ENCODE measurements at places on chromosomes 1 and 21.

DNA sequence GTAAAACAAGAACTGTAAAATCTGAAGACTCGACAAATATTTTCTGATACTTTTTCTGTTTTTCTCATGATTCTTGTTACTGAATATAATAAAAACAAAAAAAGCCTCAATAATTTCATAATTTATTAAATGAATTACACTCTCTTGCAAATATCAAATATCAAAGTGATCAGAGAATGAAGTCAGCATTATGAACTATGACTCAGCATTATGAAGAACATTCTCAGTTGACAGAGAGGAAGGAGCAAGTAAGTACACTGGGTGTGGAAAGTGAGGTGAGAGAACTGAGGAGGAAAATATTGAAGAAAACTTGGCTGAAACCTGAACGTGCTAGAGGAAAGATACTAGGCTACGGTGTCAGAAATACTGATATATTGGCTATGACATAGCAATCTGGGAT is 529.5 kb downstream of the KCNT2 start:
- DNase-seq, result no peak

DNA sequence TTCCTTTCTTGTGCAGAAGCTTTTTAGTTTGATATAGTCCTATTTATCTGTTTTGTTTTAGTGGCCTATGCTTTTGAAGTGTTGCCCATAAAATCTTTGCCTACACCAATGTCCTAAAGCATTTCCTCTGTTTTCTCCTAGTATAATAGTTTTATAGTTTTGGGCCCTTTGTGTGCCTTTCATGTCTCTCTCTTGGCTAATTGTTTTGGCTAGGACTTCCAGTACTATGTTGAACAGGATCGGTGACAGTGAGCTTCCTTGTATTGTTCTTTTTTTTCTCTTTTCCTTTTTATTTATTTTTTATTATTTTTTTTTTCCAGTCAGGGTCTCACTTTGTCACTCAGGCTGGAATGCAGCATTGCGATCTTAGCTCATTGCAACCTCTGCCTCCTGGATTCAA is 47.0 kb upstream of the WARS2 start:
- DNase-seq, result no peak

DNA sequence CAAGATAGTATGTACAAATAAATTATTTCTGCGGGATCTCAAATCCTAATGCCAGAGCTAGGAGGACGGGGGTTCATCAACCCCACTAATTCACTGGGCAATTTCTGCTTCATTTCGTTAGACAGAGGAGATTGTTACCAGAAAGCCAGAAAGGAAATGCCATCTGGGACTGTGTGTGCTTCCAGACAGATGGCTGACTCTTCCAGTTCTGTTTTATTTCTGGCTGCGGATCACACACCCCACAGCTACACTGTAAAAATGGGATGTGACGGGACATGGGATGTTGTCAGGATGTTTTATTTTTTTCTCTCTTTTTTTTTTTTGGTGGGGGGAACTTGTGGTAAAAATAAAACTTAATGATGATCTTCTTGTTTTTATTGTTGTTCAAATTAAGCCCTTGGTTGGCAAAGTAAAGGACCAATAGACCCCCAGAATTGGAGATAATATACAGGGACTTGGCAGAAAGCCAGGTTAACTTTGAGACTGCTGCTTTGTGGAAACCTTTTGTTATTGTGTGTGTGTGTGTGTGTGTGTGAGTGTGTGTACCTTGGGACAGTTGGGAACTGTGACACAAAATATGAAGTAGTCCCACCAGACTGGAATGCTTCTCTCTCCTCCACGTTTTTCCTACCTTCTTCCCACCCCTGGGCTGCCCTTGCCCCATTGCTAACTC is 114.5 kb downstream of the NUF2 start:
- DNase-seq, result no peak

- DNase-seq, result no peak
Observed at GRCh38 chr1:221910222-221910621, 168.3 kb upstream of the DUSP10 start.

DNA sequence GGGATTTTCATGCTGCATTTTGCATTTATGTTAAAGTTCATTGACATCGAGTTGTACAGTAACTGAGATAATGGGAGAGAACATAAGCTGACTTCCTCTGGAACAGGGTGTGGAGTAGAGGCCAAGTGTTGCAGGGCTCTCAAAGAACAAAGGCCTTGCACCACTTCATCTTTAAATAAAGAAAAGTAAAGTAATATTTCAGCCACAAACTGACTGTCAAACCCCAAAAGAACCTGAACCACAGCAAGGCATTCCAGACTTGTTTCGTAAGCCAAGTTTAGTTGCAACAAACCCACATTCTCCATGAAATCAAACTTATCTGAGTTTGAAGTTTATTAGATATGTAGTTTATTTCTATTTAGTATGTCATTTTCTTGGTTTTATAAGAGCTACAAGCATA is 19.1 kb upstream of the HMGCS2 start:
- no peak for DNase-seq

- DNase-seq, result no peak
Observed at GRCh38 chr21:45347712-45348499, 57.1 kb upstream of the COL18A1 start.

- no peak for DNase-seq
Observed at GRCh38 chr1:199979071-199979470, 48.4 kb upstream of the NR5A2 start.

- no peak for DNase-seq
Observed at GRCh38 chr21:44496564-44497550, 41.5 kb downstream of the LRRC3 start.
